ENCODE measurements at places on chromosomes 11 and 22.

DNA sequence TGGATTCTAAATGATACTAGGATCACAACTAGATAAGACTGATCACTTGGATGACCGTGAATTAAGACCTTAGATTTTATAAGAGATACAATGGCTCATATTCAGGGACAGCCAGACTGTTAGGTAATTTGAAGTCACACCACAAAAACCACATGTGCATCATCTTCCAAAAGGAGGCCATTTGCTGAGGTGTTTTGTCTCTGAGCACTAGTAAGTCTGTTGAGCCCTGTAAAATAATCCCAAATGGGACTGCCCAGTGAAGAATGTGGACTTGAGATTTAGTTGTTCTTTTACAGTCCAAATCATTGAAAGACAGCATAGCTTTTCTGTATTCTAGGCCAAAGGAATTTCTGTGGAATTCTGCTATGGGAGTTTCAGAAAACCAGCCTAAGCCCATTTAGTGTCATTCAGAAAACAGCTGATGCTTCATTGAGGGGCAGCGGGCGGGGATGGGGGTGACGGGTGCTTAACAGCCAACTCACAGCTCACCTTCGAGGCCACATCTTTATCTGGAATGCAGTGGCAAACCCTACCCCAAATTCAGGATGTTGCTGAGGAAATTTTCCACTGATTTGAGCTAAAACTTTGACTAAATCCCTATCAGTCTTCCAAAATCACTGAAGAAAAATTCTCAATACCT, 80.1 kb upstream of the BIRC3 start:
- DNase-seq: no peak

DNA sequence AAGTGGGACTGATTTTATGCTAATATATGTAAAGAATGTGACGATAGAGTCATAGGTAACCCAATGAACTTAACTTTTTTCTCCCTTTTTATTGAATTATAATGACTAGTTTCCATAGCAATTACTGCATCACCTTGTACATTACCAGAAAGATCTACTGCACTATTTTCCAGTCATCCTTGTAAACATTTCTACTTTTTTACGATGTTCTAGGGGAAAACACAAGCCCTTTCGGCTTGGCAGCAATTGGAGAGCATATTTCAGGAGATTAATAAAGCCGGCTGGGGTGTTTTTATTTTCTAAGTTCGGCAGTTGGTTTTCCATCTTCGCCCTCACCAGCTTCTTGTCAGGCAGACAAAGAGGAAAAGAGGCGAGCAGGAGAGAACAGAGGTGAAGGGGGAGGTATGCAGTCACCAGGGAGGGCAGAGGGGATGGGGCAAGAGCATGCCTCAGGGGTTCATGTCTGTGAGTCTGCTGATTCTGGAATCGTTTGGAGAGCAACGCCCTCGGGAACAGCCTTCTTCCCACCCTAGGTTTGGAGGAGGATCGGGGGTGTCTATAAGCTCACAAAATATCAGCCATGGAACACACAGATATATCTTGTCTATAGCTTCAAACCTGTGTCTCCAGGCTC, 476.4 kb downstream of the MIAT start:
- DNase-seq: no peak

DNA sequence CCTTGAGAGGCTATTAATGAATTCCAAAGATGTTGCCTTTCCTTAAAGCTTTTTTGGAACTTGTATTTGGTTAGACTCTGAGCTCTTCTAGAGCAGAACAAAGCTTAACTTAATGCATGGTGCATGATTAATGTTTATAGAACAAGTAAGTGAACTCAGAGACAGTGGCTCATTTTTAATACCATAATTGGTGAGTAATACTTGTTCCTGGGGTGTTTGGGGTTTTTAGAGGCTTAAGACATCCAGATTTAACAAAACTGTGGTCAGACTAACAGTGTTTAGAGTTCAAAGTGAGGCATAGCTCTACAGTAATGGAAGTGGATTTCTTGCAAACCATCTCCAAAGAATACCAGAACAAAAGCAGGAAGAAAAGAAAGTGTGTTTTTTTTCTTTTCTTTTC, 73.7 kb upstream of the CTSC start:
- no peak for DNase-seq

DNA sequence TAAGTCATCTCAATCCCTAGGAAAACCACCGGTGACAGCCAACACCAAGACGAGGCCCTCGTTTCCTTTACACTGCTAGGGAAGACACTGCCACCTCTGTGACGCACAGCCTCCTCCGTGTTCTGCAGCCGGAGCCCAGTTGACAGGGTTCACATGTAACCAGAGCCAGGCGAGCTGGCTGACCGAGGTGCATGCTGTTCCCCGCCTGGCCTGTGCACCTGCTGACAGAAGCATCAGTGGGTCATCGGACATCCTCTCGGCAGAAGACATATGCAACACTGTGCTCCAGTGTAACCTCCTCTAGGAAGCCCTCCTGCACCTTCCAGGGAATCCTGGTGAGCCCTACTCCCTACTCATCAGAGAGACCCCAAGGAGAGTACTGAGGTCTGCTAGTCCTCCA, 114.2 kb upstream of the TP53AIP1 start:
- DNase-seq: no peak

GRCh38 chr11:71178076-71178475, 74.3 kb downstream of the SHANK2 start:
- DNase-seq: no peak

- DNase-seq: no peak
These were observed 303.4 kb upstream of the SYN3 start for GRCh38 chr22:33361581-33361980.

GRCh38 chr11:1078191-1078601, 3.5 kb downstream of the MUC2 start:
- no peak for DNase-seq

DNA sequence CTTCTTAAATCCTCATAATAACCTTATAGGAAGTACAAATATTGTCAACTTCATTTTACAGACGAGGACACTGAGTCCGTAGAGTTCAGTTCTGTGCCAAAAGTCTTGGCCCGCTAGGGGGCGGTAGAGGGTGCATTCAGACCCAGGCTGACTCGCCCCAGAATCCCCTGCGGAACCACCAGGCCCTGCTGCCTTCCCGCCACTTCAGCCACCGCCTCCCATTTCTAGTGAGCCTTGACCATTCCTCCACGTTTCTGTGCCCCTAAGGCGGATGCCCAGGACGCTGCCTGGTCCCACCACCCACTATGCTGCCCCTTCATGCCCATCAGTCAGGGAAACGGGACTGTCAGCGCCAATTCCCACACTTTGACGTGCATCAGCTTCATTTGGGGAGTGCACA, 19.1 kb downstream of the SYT13 start:
- no peak for DNase-seq

DNA sequence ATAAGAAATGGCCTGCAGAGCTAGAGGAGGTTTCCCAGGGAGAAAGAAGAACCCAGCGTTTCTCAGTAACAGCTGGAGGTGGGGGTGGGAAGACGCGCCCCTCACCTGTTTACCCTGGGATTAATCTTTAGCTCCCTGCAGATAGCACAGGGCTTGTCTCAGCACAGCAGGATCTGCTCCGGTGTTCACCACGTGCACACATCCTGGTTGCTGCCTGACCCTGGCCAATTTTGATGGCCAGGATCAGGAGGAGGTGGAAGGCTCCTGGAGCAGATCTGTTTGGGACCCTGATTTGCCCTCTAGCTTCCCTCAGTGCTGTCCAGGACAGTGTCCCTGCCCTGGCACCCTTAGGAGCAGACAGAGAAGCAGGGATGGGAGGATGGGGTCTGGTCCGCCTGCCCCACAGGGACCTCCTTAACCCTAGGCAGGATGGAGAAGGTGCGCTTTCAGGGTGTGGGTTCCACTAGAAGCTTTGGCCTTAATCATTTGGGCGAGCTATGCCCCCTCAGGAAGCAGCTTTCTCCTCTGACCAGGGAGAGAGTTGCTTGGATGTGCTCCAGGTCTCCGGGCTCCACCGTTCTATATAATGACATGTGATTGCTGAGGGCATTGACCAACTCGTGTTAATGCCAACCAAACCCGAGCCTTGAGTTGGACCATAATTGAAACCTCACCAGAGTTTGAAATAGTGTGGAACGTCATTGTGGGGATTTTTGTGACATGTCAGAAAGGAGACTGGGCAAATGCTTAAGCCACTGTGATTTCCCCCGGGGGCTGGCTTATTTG, 19.3 kb downstream of the UPB1 start:
- no peak for DNase-seq

GRCh38 chr11:2267306-2267850, 3.0 kb downstream of the ASCL2 start:
- no peak for DNase-seq

DNA sequence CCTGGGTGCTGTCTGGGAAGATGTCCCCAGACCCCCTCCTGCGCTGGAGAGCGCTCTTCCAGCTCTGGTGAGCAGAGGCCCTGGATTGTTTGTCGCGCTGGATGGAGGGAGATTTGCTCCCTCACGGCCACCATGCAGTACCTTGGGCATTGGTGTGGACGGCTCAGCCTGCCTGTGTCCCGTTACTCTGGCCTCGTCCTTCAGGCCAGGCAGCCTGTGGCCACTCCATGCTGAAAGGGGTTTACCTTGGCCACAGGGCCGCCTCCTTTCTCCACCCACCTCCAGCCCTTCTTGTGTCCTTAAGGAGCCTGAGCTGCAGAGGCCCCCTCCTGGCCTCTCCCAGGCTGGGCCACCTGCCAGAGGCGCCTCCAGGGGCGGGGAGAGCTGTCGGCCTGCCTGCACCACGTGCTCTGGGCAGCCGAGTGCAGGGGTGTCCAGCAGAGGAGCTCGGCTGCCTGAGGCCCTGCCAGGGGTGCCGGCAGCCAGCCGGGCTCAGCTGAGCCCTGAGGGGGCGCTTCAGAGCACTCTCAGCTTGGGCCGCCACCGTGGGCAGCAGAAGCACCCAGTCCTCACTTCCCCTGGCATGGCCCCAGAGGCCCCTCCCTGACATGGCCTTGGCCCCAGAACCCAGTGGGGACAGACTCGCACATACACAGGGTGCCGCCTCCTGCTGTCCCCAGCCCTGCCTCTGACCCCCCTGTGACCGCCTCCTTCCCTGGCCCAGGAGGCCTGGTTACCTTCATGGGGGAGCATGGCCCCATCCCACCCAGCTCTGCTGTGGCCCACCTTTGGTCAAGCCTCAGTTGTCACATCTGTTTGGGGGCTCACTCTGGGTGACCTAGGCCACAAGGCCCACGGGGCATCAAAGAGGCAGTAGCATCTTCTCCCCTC, 3.4 kb downstream of the CCND1 start:
- no peak for DNase-seq

GRCh38 chr11:64360448-64360921, 1.5 kb downstream of the RPS6KA4 start:
- no peak for DNase-seq

DNA sequence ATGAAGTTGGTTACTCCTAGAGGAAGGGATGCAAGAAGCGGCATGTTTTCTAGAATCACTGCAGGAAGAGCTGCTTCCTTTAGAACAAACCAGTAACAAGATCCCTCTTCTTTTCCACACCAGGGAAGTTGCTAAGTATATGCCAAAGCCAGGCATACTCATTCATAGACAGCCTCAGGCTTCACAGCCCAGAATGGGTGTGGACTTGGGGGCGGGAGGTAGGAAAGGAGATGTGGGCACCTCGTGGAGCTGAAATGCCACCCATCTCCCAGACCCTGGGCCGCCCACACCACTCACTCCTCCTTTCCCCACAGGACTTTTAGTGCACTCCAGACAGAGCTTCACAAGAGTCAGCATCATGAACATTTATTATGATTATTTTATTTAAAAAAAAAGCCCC, 16.0 kb upstream of the TMEM121B start:
- no peak for DNase-seq

- no peak for DNase-seq
These were observed 11.3 kb downstream of the TRIM29 start for GRCh38 chr11:120126620-120127019.

DNA sequence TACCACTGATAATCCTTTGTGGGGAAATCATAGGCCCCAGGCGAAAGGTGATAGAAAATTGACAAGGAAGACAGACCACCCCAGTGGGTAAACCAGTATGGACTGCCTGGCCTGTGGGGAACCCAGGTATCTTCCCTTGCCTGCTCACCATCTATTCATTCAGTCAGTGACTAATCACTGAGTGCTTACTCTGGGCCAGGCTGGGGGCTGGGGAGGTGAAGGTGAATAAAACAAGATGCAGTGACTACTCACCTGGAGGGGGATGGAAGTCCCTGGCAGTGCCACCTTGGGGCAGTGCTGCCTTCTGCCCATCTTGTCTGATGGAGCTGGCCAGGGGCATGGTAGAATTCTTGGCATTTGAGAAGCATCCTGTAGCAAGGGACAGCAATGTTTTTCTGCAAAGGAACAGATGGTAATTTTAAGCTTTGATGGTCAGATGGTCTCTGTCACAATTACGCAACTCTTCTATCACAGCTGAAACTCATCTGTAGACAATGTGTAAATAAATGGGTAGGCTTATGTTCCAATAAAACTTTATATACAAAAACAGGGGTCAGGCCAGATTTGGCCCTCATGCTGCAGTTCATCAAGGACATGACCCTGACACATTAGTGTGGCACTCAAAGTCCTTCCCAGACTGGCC, 4.6 kb downstream of the ISX start:
- no peak for DNase-seq

GRCh38 chr11:47848700-47849155, 578 bp upstream of the NUP160 start:
- DNase-seq: no peak

GRCh38 chr11:87239531-87239930, 201.8 kb downstream of the TMEM135 start:
- DNase-seq: no peak

- no peak for DNase-seq
These were observed 91.5 kb upstream of the YWHAH start for GRCh38 chr22:31852691-31853421.

- no peak for DNase-seq
These were observed 185.6 kb upstream of the ARHGAP42 start for GRCh38 chr11:100501450-100501849.

- DNase-seq: no peak
These were observed 125.7 kb downstream of the WT1 start for GRCh38 chr11:32309530-32310213.

DNA sequence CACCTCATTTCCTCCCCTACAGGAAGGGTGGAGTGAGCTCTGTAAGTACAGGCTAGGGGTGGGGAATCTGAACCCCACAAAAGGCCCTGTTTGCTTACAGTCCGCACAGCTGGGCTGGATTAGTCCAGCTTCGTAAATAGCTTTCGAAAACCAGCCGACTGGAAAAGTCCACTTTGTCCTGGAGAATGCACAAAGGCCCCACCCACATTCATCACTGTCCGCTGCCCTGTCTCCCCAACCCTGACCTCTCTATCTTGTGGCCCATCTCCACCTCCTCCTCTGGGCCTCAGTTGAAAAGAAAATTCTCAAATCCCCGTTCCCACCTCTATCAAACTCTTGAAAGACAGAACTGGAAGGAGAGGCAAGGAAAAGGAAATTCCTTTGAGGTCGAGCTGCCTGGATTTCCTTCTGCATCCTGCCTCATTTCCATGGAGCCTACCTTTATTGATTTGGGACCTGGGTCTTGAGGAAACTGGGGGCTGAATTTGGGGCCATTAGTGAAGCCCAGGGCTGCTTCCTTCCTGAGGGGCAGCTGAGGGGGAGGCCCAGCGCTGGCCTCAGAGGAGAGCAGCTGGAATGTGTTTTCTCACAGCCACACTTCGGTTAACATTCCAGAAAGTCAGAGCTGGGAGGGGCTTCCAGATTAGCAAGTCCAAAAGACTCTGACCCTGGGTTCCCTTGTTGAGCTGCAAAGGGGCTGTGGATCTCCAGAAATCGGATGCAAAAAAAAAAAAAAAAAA, 147.6 kb downstream of the FBXO7 start:
- DNase-seq: no peak

- no peak for DNase-seq
These were observed 92.8 kb downstream of the RASSF10 start for GRCh38 chr11:13101644-13102512.

All from activated CD4-positive, alpha-beta T cell treated with anti-CD3 and anti-CD28 coated beads, Interleukin-2, amount 50 U/mL, for 24 hours (primary cell).